Jurkat, Clone E6-1 (cell line): ENCODE measurements at places on chromosomes 3 and 15.

- DNase-seq = no peak
Observed at GRCh38 chr3:40307176-40307575, 2.3 kb upstream of the EIF1B start.

- no peak for DNase-seq
Observed at GRCh38 chr3:195865752-195866151, 42.6 kb downstream of the TNK2 start.

DNA sequence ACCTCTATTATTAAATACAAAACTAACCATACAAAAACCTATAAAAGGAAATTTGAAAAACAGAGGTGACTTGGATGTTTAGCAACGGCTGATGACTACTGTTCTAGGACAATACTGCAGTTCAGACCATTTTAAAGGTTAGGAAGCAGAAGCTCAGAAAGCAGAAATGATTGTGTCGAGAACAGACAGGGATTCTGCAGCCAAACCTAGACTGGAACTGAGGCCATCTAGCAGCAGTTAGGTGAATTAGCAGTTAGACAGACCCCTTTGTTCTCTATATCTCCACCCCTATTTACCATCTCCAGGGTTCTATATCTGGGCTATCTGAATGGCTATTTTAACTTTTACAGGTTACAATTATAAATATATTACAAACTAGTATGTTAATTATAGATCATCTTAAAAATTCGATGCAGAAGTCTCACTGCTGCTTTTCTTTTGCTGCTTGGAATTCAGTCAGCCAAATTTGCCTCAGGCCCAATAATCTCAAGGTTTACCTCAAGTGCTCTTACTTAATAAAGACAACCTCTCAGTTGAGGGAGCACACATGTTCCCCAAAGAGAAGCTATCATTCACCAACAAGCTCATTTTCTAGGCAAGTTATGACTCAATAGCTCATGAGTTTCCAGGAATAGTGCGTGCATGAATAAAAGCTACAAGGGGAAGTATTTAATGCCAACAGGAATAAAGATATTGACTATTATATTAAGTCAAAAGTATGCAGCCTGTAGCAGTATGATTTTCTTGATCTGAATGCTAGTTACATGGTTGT, 9.3 kb upstream of the IL1RAP start:
- no peak for DNase-seq

DNA sequence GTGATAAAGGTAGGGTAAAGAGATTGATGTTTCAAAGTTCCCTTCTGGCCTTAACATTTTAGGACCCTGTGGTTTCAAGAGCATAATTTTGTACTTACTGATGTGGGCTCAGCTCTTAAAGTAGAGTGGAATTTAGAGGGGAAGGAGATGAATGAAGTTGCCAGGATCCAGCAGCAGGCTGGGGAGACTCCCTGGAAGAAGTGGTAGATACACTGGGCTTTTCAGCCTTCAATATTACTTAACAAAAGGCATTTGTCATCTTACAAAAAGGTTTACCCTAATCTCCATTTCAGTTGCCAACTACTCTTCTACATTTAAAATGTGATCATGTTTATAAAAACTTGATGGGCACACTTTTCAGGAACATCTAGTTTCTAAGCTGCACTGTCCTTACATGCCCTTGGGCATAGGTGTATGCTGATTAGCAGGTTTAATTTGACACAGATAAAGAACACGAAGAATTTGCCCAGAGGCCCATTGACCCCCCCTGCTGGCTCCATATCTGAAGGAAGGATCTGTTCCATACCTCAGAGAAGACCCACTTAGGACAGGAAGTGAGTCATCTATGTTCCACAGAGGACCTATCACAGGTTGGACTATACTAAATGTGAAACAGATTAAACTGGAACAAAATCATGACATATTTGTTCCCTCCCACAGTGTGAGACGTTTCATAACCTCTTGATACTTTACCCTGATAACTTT, 93.0 kb upstream of the LPP start:
- peak; percentile 28 for DNase-seq

DNA sequence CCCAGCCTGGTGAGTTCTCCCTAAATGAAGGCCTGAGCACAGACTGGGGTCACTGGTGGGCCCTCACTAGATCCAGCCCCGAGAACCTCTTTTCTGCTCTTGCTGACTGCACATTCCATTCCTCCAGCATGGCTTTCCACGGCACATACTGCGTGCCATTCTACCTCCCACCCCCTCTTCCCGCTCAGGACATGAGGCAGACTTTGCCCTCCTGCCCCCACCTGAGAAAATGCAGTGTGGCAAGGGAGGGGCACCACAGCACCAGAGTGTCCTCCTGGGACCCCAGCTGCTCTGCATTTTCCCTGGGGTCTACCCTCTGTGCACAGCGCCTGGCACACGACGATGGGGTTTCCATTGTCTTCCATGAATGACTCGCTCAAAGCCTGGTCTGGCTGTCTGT, 6.1 kb upstream of the SLCO2A1 start:
- no peak for DNase-seq
